NCI-H1694 (cell line): ENCODE measurements at places on chromosomes 5 and 9.
A peak's percentile ranks its signal among the peaks of the same experiment; 100 is the strongest.

- peak; percentile 84 for DNase-seq
These were observed 67.6 kb upstream of the ATP10B start for GRCh38 chr5:160919626-160920025.

GRCh38 chr5:132496191-132496630 lies 5.6 kb upstream of the IRF1 start:
- peak; percentile 14 for DNase-seq

DNA sequence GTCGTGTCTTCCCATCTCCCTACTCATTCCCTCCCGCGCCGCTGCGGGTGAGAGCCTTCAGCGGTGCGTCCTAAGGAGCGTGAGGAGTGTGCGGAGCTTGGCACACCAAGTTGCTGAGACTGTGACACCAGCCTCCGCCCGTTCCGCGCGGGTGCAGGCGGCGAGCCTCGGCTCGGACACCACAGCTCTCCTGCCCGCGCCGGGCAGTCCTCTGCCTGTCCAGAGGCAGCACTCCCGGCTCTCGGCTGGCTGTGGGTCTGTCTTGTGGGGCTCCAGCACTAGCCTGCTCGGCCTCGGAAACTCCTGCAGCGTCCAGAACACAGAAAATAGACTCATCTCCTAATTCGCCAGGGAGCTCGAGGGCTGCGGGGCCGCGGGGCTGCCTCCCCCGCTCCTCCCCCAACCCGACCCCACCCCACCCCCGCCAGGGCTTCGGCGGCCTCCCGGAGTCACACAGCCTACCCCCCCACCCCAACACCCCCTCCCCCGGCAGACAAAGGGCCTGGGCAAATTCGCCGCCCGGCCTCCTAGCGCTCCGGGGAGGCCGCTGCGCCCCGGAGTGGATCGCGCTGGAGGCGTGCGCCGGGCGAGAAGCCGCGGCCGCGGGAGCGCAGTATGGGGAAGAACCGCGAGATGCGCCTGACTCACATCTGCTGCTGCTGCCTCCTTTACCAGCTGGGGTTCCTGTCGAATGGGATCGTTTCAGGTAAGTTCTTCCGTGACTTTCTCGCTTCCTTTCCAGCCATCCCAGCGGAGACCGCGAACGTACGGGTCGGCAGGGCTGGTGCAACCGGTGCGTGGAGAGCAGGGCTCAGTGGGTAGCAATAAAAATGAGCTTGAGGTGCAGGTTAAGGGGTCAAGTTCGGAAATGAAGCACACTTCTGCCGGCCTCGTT lies at the start of gene ADAMTS19:
ADAMTS19 (plus strand) TSS at position 522 of the 895 bp plus-strand sequence; CDS start at position 616, 94 bp downstream.
- no peak for DNase-seq

GRCh38 chr5:99973779-99974178 lies 561.4 kb upstream of the FAM174A start:
- DNase-seq, result no peak

- no peak for DNase-seq
These were observed 403.5 kb downstream of the DMRT2 start for GRCh38 chr9:1453636-1454035.

DNA sequence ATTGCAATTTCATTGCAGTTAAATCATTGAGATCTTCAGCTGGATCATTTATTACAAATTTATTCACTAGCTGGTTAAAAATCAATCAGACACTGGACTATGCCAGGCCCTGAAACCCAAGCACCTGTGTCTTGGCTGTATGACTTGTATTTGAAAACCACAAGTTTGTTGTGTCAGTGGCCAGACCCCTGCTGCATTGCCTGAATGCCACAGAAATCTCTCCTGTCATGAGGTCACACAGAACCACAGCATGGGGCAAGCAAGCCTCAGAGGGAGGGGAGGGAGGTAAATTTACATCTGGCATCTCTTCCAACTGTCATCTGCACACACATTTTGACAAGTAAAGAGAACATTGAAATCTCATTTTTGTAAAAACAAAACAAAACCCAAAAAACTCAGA lies 90.0 kb downstream of the ARRDC3 start:
- DNase-seq, result no peak

GRCh38 chr5:169168280-169168679 lies 132.7 kb downstream of the SLIT3 start:
- no peak for DNase-seq

DNA sequence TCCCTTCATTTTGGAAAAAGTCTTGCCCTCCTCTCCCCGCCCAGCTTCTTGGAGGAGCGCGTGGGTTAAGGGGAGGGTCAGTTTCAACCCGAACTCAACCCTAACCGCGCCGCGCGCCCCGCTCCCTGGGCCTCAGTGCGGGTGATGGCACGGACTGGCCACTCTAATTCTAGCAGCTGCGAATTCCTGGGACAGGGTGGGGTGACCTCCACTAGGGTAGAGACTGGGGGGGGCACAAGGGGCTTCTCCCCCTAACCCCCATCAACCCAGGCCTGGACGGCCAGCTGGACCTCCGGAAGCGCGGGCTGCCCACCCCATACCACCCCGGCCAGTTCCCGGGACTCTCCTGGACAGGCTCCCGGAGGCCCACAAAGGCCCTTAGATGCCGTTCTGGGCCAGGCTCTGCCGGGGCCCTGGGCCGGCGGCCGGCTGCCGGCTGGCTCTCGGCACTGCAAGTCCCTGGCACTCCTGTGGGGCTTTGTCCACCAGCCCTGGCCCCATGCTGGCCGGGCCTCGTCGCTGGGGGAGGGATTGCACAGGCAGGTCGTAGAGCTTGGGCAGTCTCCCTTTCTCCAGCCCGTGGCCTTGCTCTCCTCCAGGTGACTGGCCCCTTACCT lies 7.2 kb upstream of the PSD2 start:
- no peak for DNase-seq

- DNase-seq, result no peak
These were observed 568.8 kb upstream of the SEMA6A start for GRCh38 chr5:117143406-117143805.

- DNase-seq, result no peak
These were observed 44.6 kb upstream of the MATR3 start for GRCh38 chr5:139248826-139249453.

- DNase-seq, result no peak
These were observed 87.4 kb downstream of the TEK start for GRCh38 chr9:27196383-27196782.

DNA sequence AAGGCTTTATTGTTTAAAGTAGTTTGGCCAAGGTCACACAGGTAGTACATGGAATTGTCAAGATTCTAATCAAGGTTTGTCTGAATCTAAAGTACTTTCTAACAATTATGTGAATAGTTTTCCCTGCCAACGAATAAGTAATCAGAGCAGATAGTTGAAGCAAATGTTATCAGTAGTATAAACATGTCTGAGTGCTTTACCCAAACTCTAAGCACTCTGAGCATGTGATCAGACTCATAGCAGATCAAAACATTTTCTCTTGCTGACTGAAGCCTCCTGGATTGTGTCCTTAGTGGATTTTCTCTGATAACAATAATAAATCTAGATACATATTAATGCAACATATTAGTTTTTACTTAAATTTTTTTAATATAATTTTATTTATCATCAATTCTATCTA lies 995.0 kb downstream of the EFNA5 start:
- no peak for DNase-seq

DNA sequence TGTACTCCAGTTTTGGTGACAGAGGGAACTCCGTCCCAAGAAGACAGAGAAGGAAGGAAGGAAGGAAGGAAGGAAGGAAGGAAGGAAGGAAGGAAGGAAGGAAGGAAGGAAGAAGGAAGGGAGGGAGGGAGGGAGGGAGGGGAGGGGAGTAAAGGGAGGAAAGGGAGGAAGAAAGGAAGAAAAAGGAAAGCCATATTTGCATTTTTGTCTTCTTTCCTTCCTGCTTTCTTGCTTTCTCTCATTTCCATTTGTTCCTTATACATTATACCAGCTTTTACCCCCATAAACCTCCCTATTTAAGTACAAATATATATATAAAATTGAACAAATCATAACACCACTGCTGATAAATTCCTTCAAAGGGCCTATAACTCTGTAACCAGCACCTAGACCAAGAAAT lies 151.8 kb downstream of the SMC2 start:
- DNase-seq, result no peak
